Activated CD8-positive, alpha-beta T cell treated with anti-CD3 and anti-CD28 coated beads, Interleukin-2, amount 10 ng/mL, durations not matched to agents 7 days and 5 days (primary cell): ENCODE measurements at places on chromosomes 16 and 17. TPM values are rescaled to one million over a fixed set of nuclear protein-coding genes. Genes with fewer than 3 reads are reported as not detected.
A peak's percentile ranks its signal among the peaks of the same experiment; 100 is the strongest.

Gene CES2
- total RNA-seq = 34.0 TPM

Gene CIBAR2
- not detected for total RNA-seq

DNA sequence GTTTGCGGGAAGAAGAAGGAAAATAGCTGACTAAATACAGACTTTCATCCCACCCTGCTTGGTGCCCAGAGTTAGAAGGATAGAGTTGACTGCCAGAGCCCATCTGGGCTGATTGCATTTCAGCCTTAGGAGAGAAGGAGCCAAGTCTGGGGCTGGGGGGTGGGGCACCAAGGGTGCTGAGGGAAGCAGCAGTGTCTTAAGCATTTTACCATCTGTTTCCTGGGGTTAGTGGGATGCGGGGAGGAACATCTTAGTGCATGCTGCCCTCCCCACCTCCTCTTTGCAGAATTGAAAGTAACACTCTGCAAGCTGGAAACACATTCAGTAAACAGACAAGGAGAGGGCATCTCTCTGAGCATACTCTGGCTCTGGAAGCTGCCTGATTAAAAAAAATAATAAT lies 1.5 kb upstream of the ARL5C start:
- H3K27ac ChIP-seq = no peak overlapping the region
- H3K4me3 ChIP-seq = no peak overlapping the region
- DNase-seq = peak; percentile 45
- H3K36me3 ChIP-seq = peaks cover 5% of the 10 kb centered on the region
- H3K27me3 ChIP-seq = peaks cover 17% of the 10 kb centered on the region

DNA sequence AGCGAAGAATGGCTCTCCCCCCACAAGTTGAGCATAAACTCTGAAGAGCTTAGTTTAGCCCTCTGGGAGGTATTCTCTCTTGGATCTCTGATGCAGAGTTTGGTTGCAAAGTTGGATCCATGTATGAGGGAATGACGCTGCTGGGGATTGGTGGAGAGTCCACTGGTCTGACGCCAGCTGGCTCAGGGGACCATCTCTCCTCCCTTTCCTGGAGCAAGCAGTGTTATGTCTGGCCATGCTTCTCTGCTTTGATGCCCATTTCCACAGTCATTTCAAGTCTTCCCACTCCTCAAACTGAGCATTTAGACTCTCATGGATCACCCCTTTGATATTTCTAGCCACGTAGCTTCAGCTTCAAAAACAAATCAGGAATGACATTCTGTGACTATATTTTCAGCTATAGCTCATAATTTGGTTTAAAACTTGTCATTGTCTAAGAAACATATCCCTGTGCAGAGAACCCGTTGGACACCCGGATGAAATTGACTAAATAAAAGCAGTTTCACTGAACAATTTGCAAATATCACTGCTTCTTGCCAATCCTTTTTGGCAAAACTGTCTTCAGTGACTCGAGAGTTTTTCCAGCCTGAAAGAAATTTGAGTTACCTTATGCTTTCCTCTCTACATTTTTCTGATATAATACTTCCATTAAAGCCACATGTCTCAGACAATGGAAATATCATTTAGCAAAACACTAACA lies 193.4 kb upstream of the CDH11 start:
- H3K27ac ChIP-seq = no peak overlapping the region
- no peaks in the 10 kb centered on the region for H3K27me3 ChIP-seq
- H3K4me1 ChIP-seq = no peaks in the 10 kb centered on the region
- no peak for DNase-seq
- no peaks in the 10 kb centered on the region for H3K36me3 ChIP-seq
- no peak overlapping the region for H3K4me3 ChIP-seq

- H3K4me1 ChIP-seq = peaks cover 29% of the 10 kb centered on the region
- H3K36me3 ChIP-seq = peaks cover 8% of the 10 kb centered on the region
- no peaks in the 10 kb centered on the region for H3K27me3 ChIP-seq
- no peak overlapping the region for H3K27ac ChIP-seq
Measured at GRCh38 chr17:65173284-65173793, 36.2 kb downstream of the RGS9 start.

- no peaks in the 10 kb centered on the region for H3K27me3 ChIP-seq
- H3K4me1 ChIP-seq = no peaks in the 10 kb centered on the region
- H3K36me3 ChIP-seq = no peaks in the 10 kb centered on the region
Measured at GRCh38 chr17:33647956-33648355, 354.9 kb upstream of the ASIC2 start.

DNA sequence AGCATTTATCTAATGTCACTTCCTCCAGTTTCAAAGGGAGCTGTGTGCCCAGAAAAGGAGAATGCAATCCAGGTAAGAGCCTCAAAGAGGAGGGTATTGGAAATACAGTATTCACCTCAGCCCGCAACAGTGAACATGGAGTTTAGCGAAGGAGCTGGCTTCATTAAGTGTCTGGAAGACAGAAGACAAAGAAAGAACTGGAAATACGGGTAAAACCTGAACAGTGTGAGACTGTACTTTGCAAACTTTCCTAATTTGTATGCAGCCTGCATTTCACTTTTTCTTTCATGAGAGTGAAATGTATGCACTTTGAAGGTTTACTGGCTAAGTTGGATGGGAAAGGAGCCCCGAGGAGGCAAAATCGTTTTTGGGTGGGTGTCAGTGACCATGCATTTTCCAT lies 478.4 kb downstream of the HS3ST3B1 start:
- H3K4me3 ChIP-seq = no peak overlapping the region
- H3K27me3 ChIP-seq = no peaks in the 10 kb centered on the region
- DNase-seq = no peak
- no peaks in the 10 kb centered on the region for H3K36me3 ChIP-seq

- H3K27me3 ChIP-seq = peaks cover 6% of the 10 kb centered on the region
- peak overlapping the region; percentile 37 for H3K27ac ChIP-seq
- H3K4me3 ChIP-seq = no peak overlapping the region
- H3K4me1 ChIP-seq = peaks cover 13% of the 10 kb centered on the region
- H3K36me3 ChIP-seq = no peaks in the 10 kb centered on the region
- DNase-seq = no peak
Measured at GRCh38 chr16:56547120-56547948, 17.5 kb upstream of the MT4 start.
